ENCODE measurements at places on chromosomes 2 and 18. TPM values are rescaled to one million over a fixed set of nuclear protein-coding genes. Genes with fewer than 3 reads are reported as not detected.
A peak's percentile ranks its signal among the peaks of the same experiment; 100 is the strongest.

The PLEKHA3 gene
- total RNA-seq: 34.4 TPM

The PPP4R1 gene
- 91.1 TPM for total RNA-seq

The COL3A1 gene
- total RNA-seq: 389 TPM

DNA sequence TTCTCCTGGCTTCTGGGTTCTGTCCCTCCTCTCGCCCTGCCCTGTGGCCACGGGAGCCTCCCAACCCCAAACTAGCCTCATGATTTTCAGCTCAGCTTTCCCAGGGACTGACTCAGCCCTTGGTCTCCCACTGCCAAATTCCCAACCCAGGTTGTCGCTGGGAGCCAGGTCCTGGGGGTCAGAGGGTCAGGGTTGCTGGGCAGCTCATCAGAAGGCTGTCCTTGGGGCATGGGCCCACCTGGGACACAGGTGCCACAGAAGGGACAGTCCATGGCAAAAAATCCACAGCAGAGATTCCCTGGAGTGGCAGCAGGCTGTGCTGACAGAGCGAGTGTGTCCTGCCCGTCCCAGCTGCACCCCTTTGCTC, 180.4 kb downstream of the TWIST2 start:
- no peaks in the 10 kb centered on the region for H3K4me1 ChIP-seq
- H3K36me3 ChIP-seq: no peaks in the 10 kb centered on the region
- no peak overlapping the region for H3K4me3 ChIP-seq
- H3K27ac ChIP-seq: no peak overlapping the region
- no peak for ATAC-seq

DNA sequence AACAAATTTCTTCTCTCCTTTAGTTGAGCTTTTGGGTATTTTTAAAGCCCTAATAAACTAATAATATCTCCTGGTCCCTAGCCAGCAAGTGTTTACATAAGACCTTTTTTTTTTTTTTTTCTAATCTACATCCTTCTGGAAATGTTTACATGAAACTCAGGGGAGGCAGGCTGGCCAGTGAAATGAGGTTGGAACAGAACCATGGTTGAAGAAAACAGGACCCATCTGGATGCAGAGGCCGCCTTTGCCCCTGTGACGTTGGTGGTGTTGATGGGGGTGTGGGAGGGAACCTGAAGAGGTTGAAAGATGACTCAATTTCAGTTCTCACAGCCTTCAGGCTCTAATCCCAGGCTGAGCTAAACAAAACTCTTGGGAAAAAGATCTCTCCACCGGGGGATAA, 118.5 kb downstream of the NRP2 start:
- peak overlapping the region; percentile 93 for H3K27ac ChIP-seq
- H3K27me3 ChIP-seq: no peaks in the 10 kb centered on the region
- peak; percentile 84 for ATAC-seq

GRCh38 chr2:187075199-187075635, 226.2 kb upstream of the ZSWIM2 start:
- ATAC-seq: no peak
- H3K27me3 ChIP-seq: no peaks in the 10 kb centered on the region
- H3K4me1 ChIP-seq: no peaks in the 10 kb centered on the region
- no peaks in the 10 kb centered on the region for H3K36me3 ChIP-seq

DNA sequence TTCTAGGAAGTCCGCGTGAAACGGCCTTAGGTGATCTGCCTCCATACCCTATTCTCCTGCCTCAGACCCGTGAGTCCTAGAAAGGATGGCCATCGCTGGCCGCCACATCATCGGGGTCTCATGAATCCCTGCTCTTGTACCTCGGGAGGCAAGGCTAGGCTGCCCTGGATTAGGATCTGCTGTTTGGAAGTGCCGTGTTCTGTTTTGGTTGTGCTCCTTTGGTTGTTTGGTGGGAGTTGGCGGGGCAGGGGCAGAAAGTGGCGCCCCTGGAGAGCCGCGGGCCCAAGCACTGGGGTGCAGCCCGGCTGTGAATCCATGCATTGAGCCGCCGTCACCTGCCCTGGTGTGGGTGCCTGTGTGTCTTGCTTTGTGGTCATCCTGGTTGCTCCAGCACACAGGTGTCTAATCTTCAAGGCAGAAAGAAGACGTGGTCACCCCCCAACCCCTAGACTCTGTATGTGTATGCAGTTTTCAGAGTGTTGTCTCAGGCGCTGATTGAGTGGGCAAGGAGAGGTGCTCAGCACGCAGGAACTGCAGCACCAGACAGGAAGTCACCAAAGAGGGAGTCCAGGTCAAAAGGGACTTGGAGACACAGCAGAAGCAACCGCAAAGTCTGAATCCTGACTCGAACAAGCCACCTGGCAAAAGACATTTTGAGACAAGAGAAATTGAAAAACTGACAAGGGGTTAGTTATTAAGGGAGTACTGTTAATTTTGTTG, 80.0 kb upstream of the LDLRAD4 start:
- peaks cover 12% of the 10 kb centered on the region for H3K4me1 ChIP-seq
- H3K4me3 ChIP-seq: no peak overlapping the region
- peaks cover 27% of the 10 kb centered on the region for H3K27me3 ChIP-seq
- no peak overlapping the region for H3K27ac ChIP-seq

The CCDC68 gene
- 6.2 TPM for total RNA-seq

GRCh38 chr18:5530629-5531178, 13.1 kb downstream of the EPB41L3 start:
- H3K27me3 ChIP-seq: no peaks in the 10 kb centered on the region
- no peak overlapping the region for H3K4me3 ChIP-seq
- H3K36me3 ChIP-seq: no peaks in the 10 kb centered on the region

- H3K27ac ChIP-seq: no peak overlapping the region
- H3K27me3 ChIP-seq: no peaks in the 10 kb centered on the region
- peak; percentile 43 for ATAC-seq
- no peaks in the 10 kb centered on the region for H3K4me1 ChIP-seq
- no peaks in the 10 kb centered on the region for H3K36me3 ChIP-seq
These were observed 159.8 kb upstream of the STK17B start for GRCh38 chr2:196331143-196331542.

- H3K27me3 ChIP-seq: peaks cover 14% of the 10 kb centered on the region
- ATAC-seq: no peak
- H3K27ac ChIP-seq: no peak overlapping the region
- no peaks in the 10 kb centered on the region for H3K36me3 ChIP-seq
- H3K4me1 ChIP-seq: no peaks in the 10 kb centered on the region
These were observed 39.7 kb upstream of the HDAC4 start for GRCh38 chr2:239440511-239440959.

The RAB31 gene
- total RNA-seq: 113 TPM

The SH2D6 gene
- total RNA-seq: not detected

DNA sequence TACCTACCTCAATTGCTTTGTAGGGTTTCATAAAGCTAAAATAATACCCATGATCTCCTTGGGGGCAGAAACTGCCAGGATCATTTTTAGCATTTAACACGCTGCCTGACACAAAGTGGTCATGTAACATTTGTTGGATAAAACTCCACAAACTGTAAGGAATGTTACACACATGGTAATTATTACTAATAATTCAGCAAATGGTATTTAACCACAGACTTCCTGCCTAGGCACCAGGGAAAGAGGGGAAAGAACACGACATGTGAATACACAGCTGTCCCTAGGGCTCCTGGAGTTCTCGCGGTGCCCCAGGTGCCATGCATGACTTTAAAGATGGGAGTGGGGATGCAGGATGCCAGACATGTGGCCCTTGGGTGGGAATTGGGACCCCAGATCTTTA, 43.5 kb downstream of the ASAP2 start:
- H3K36me3 ChIP-seq: no peaks in the 10 kb centered on the region
- ATAC-seq: no peak
- H3K27me3 ChIP-seq: no peaks in the 10 kb centered on the region
- H3K27ac ChIP-seq: no peak overlapping the region
- H3K4me3 ChIP-seq: no peak overlapping the region

GRCh38 chr2:94874277-94874997, 3.2 kb downstream of the TEKT4 start:
- no peak for ATAC-seq
- H3K36me3 ChIP-seq: no peaks in the 10 kb centered on the region
- peaks cover 76% of the 10 kb centered on the region for H3K27me3 ChIP-seq
- H3K27ac ChIP-seq: no peak overlapping the region
- H3K4me3 ChIP-seq: no peak overlapping the region

The GPR45 gene
- total RNA-seq: not detected

The XIRP2 gene
- total RNA-seq: not detected
